AG10803 (cell line): ENCODE measurements at places on chromosomes 6 and 20.

GRCh38 chr6:166664135-166664534 is 37.1 kb upstream of the RPS6KA2 start:
- DNase-seq, result no peak

- no peak for DNase-seq
These were observed 61.4 kb upstream of the CSE1L start for GRCh38 chr20:48984575-48985219.

- no peak for DNase-seq
These were observed 7.7 kb downstream of the NKAIN2 start for GRCh38 chr6:123811378-123811777.

DNA sequence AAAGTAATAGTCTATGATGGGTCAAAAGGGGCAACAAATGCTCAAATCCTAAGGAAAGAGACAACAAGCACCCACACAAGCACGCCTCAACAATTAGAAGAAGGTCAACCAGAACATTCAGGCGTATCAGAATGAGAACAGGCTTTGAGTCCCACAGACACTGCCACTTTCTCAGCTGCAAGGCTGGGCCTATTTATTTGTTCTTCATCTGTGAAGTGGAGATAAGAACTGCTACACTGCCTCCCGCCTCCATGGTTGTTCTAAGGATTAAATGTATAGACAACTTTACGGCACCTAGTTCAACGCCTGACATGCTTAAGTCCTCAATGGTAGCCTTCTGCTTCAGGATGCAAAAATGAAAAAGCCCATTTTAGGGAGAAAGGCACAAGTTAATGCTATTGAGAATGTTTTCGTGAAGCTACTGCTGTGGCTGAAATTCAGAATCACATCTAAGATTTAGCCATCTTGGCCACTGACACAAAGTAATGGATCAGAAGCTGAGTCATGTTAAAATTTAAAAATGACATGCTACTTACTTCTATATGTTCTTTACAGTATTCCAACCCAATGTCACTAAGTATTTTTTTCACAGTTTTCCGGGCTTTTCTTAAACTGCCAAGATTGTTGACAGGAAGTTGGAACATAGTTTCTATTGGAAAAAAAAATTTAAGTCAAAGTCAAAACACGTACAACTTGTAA is 27.7 kb downstream of the ADNP start:
- no peak for DNase-seq

- DNase-seq, result peak; percentile 51
These were observed at the start of gene PCSK2 for GRCh38 chr20:17226410-17227218. TSS of gene PCSK2 (plus strand) at chr20:17227040. CDS start at chr20:17227306, 266 bp downstream.

DNA sequence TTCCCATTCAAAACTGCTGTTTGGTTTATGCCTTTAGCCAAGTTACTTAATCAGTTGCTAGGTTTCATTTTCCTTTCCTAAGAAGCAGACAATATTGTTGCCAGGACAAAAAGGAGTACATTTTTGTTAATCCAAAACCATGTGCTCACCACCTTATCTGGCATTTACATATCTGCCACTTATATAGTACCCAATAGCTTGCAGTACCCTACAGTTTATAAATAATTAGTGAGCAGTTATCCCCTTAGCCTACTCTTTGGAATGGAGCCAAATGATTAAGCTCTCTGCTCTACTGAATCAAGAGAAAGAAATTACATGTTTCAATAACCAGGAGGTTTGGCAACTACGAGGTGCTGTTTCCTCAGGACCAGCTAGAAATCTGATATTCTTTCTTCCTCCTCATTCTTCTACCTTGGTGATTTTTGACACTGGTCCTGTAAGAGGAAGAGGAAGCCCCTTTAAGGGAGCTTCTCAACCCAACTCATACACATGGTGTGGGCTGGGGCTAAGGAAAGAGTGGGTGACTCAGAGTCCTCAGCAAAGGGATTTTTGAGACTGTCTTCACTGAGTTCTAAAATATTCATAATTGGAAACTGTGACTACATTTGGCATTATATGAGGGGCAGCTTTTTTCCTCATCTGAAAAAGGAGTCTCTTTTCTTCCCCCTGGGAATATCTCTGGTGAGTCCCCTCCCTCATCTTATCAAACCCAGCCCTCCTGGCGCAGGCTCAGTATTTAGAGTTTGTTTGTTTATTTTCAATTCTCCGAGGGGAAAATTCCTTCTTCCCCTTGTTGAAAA is 1.5 kb downstream of the ZNFX1 start:
- DNase-seq, result peak; percentile 57

DNA sequence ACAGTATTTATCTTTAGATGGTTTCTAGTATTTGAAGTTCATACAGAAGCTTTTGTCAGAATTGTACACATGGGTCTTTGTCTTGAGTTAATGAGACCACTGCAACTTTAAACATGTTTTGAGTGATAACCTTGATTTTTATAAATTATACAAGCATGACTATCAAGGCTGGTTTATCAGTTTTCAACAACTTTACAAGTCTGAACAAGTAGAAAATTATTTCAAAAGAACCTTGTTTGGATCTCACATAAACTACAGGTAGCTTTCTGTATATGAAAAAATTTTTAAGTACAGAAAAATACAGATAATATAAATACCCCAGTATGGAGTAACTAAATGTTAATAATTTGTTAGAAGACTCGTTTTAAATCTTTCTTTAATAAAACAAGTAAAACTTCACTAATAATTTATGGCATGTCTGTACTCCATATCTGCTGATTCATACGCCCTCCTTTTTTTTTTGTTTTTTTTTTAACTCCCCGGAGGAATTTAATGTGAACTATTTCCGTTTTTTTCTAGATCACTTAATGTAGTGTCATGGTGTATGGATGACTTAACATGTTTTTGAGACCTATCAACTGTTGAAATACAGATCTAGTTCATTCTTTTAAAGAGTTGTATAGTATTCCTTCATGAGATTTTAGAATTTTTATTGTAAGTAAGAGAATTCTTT is 18.3 kb downstream of the VAPB start:
- no peak for DNase-seq

DNA sequence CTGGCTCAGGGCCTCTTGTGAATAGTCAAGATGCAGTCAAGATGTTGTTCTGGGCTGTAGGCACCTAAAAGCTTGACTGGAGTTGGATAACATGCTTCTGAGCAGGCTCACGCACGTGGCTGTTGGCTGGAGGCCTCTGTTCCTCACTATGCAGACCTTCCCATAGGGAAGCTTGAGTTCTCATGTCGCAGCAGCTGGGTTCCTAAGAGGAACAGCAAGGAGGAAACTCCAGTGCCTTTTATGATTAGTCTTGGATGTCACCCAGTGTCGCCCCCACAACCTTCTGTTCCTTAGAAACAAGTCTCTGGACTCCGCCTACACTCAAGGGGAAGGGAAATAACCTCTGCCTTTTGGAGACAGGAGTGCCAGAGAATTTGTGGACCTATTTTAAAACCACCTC is 210.7 kb downstream of the BCAS1 start:
- DNase-seq, result peak; percentile 38

DNA sequence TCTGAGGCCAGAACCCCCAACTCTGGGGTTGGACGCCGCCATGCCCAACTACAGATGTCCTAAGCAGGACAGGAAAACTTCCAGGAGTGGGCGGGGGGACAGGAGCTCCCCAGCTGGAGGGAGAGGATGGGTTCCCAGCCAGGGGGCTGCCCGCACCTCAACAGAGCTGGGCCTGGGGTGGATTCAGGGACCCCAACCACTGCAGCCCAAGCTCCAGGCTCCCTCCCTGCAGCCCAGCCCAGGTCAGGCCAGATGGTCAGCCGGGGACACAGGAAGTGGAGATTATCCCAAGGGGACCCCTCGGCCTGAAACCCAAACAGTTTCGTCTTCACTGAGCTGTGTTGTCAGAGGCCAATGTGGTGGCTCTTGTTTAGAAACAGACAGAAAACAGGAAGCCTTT is 9.4 kb downstream of the LAMA5 start:
- DNase-seq, result no peak

- DNase-seq, result peak; percentile 83
These were observed 36.9 kb upstream of the NT5E start for GRCh38 chr6:85412911-85413430.

GRCh38 chr6:68427630-68428029 is 207.5 kb upstream of the ADGRB3 start:
- no peak for DNase-seq

GRCh38 chr20:63556873-63557478 is 3.0 kb downstream of the FNDC11 start:
- no peak for DNase-seq

GRCh38 chr6:87690441-87690840 is 11.6 kb downstream of the AKIRIN2 start:
- no peak for DNase-seq

- DNase-seq, result no peak
These were observed 26.5 kb downstream of the EIF2S2 start for GRCh38 chr20:34085544-34086040.

- DNase-seq, result no peak
These were observed 6.3 kb downstream of the MAPK14 start for GRCh38 chr6:36033935-36034334.

GRCh38 chr6:20932284-20932683 is 398.0 kb downstream of the CDKAL1 start:
- no peak for DNase-seq

DNA sequence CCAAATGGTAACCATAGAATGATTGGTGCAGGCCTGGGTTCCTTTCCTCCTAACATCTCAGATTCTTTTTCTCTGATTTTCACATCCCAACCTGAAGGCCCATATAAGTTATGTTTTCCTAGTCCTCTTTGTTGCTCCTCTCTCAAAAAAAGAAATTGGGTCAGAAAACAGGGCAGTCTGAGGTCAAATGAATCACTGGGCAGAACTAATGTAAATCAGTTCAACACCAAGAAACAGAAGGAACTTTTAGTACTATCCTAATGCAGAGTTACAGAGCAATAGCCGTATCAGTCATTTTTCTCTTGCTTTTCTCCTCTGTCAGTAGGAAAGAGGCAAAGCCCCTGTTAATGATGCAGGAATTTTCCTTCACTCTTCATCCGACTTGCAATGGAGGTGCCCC is 11.0 kb upstream of the TPD52L1 start:
- DNase-seq, result peak; percentile 36

DNA sequence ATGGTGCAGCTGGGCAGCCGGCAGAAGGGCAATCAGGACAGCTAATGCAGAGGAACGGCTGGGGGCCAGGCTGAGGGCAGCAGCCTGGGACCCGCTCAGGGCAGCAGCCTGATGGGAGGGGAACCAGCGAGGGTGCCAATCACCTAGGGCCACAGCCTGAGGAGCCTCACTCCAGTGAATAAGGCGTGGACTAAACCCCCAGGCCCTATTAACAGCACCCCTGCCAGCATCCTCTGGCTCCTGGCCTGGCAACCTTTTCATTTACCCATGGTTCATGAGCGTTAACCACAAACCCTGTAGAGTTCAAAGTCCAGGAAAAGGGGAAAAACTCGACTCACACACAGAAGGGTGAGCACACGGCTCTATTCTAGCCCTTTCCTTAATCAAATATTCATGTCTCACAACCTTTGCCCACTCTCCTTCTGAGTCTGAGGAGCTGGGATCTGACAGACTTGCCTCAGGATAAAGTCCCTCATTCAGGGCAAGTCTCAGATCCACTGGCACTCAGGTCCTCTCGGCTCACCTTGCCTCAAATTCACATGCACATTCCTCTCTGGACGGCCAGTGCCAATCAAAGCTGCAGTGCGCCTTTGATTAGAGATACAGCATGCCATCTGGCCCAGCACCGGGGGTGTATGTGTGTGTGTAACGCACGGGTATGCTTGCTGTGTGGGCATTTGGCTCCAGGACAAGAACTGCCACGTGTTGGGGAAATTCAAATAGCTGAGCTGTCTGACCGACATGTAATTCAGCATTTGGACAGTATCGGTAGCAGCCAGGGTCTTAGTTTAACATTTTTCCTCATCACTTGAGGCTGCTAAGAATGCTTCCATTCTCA is 86.9 kb upstream of the TRAF3IP2 start:
- DNase-seq, result peak; percentile 50

- DNase-seq, result no peak
These were observed 7.9 kb upstream of the EEF1E1 start for GRCh38 chr6:8110117-8110721.

DNA sequence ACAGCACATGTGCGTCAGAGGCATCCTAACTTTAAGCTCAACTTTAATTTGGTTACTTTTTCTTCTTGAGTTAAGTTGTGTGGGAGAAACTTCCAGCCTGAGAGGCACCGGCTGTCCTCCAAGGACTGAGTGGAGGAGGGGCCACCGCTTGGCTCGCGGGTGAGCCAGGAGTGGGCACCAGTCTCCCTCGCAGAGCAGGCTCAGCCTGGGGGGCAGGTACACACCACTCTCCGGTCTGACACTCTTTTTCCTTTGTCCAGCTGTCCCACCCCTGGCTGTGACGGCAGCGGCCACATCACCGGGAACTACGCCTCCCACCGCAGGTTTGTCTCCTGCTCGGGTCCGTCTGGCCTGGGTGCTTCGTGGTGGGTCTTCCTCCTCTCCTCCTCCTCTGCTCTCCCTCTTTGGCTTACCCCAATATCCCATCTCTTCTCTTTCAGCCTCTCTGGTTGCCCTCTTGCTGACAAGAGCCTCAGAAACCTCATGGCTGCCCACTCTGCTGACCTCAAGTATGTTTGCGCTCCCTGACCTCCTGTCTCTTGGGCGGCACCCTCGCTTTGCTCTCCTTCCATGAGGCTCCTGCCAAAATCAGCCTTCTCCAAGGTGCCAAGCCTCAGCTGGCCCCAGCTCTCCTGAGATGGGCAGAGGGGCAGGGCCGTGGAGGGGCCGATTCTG is 32.6 kb upstream of the PCMTD2 start:
- DNase-seq, result no peak

DNA sequence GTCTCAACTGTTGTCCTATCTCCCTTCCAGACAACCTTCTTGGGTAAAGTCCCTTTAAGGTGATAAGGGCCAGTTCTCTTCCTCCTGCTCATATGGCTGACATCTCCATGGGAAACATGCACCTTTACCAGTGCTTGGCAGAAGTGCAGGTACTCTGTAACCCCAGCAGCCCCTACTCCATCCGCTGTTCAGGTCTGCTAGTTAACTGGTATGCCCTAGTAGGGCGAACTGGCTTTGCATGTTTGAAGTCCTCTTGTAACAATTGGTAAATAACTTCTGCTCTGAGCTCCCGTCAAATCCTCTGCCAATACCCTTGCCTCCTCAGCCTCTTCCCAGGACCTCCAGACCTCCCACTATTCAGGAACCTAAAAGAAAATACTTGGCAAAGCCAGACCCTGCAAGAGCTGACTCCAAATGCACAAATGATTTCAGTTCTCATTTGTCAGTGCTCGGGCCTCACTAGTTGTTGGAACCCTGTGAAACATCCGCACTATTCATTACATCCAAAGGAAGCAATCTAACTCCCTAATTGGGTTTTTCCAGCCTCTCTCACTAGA is 703.7 kb downstream of the MAFB start:
- no peak for DNase-seq

GRCh38 chr6:159687341-159687740 is 5.7 kb downstream of the SOD2 start:
- no peak for DNase-seq
